CD14-positive monocyte (primary cell): ENCODE measurements at places on chromosomes 3 and 15. TPM values are rescaled to one million over a fixed set of nuclear protein-coding genes. Genes with fewer than 3 reads are reported as not detected.

DAZL gene
- polyA plus RNA-seq: not detected

RLBP1 gene
- polyA plus RNA-seq: not detected in 2 replicates

FBXW12 gene
- not detected for polyA plus RNA-seq

CRYGS gene
- not detected for polyA plus RNA-seq

EFL1 gene
- polyA plus RNA-seq: 10.0 TPM

GMPPB gene
- polyA plus RNA-seq: 17.6 TPM

FOXP1 gene
- 42.6 TPM for polyA plus RNA-seq

EPHB1 gene
- 0.06 TPM for polyA plus RNA-seq

RBPMS2 gene
- polyA plus RNA-seq: not detected in 2 replicates

POLR2M gene
- 6.9 and 14.4 TPM in 2 replicates for polyA plus RNA-seq
